ENCODE measurements at places on chromosomes 2 and 18.

GRCh38 chr2:102337012-102337411, 18.6 kb upstream of the IL18R1 start:
- no peak for DNase-seq

GRCh38 chr18:56565551-56566345, 72.6 kb downstream of the TXNL1 start:
- no peak for DNase-seq

DNA sequence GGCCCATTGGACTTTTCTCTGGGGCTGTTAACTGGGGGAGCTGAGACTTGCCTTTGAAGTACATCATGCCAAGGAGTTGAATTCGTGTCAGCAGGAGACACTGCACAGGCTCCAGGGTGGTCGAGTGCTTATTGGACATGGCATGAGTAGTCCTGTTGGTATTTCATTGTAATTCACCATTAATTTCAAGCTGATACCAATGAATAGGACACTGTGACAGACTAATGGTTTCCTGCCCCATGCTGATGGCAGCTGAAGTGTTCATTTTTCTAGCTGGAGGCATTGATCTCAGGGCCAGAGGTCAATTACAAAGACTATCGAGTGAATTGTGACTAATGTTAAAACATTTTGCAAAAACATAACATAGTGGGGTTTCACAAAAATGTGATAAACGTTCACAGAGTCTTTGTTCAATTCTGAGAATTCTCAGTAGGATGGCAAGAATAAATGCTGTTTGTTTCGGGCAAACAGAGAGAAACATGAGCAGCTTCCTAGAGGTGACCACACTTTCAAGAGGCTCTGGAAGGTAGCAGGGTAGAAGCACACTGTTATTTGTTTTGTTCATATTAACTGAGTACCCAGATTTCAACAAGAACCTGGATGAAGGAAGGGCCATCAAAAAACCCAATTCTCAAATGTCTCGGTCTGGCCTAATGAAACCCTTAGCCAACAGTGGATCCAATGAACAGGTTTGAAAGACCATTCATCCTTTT, 90.6 kb upstream of the ARL4C start:
- DNase-seq = no peak

- DNase-seq = no peak
Measured at GRCh38 chr2:132873738-132874137, 203.7 kb upstream of the LYPD1 start.

GRCh38 chr2:40435426-40436092, 16.3 kb downstream of the SLC8A1 start:
- DNase-seq = no peak

GRCh38 chr18:58348517-58348916, 280.4 kb downstream of the ALPK2 start:
- DNase-seq = peak; percentile 34

- no peak for DNase-seq
Measured at GRCh38 chr18:59571902-59572301, 125.3 kb downstream of the CCBE1 start.

DNA sequence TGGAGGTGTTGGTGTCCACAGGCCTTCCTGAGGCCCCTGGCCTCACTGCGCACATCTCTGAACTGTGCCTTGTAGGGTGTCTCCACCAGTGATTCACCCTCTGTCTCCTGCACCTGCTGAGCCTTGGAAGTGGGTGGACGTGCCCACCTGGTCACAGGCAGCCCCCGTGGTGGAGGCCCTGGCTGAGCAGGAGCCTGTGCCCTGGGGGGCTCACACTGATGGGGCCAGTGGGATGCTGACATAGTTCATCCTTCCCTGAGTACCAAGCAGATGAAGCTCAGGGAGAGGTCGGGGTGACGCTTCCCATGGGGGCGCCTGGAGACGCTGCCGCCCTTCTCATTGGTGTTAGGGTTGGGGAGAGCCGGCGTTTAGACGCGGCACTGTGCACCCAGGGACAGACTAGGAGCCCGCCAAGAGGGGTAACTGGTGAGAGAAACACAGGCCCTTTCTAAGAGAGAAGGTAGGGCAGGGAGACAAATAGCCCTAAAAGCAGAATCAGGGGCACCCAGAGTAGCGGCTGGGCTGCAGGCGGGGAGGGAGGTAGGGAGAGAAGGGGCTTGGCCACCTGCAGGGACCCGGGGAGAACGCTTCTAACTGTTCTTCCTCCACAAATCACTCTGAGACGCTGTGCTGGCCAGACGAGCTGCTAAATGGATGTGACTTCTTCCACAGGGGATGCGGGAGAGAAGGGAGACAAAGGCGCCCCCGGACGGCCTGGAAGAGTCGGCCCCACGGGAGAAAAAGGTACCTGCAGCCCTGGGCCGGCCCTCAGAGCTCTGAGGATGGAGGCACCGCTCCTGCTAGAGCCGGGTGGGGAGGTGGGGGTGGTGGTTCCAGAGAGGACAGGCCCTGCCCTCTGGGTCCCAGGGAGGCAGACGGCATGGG, 18.0 kb downstream of the COLEC11 start:
- no peak for DNase-seq

DNA sequence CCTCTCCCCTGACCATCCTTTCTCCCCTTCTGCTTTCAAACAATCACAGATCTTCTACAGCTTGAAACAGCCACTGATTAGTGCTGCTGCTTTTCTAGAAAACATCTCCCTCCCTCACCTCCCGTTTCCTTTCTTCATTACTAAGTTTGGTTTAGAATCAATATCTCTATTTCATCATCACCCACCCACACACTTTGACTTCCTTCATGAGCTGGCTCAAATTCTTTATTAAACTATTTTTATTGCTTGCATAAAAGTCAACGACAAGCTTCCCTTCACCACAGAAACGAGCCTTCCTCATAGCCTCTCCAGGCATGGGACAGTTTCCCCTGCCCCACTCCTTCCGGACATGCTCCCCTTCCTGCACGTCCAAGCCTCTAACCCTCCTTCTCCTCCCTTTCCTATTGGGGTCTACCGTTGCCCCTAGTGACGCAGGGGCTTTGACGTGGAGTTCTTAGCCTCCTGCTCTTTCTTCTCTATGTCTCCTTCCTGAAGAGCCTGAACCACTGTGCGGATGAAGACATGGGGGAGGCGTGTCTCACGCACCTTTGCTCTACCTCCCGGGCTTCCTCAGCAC, 172.0 kb downstream of the AFF3 start:
- DNase-seq = no peak

DNA sequence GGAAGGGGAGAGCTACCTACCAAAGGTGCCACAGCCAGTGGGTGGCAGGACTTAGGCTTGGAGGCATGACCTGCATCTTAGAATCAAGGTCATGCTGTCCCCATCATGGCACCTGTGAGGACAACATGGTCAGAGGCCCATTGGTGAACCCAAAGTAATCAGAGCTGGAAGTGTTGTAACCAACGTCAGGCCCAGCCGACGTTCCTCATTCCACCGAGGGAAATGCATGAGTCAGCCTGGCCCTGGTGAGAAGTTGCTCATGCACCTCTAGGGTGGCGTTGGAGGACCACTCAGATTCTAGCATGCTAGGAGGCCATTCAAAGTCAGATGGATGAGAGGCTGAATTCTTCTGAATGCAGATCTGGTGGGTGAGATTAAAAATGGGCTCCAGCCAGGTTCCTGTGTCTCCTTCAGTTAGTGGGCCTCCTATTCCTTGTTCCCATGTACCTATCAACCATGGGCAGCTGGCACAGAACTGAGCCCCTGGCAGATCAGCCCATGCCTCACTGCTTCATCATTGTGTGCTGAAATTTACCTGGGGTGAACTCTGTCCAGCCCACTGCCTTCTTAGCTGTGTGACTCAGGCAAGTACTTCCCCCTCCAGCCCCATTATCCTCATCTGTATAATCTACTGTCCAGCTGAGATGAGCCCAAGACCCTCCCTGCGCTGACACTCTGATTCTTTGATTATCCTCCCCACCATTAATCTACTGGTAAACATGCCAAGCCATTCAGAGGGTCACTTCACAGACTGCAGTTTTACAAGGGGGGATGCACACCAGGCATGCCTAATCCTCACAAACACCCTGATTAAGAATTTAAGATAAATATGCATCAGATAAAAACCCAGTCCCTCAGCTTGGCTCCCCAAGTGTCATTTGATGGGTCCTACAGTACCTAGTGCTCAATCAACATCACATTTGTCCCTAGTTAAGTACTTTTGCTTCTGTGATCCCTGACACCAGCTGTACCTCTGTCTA, 14.0 kb downstream of the SLC14A2 start:
- DNase-seq = no peak

- DNase-seq = no peak
Measured at GRCh38 chr2:170335351-170335750, 157.4 kb downstream of the MYO3B start.

- peak; percentile 98 for DNase-seq
Measured at GRCh38 chr2:10382354-10383061, 65.6 kb downstream of the ODC1 start.

GRCh38 chr18:111306-112014, 46.9 kb upstream of the USP14 start:
- DNase-seq = peak; percentile 54

GRCh38 chr2:168830958-168831357, 28.5 kb downstream of the NOSTRIN start:
- no peak for DNase-seq

GRCh38 chr2:160336105-160336504, 136.0 kb upstream of the ITGB6 start:
- no peak for DNase-seq

GRCh38 chr18:43780782-43781340, 503.6 kb upstream of the SYT4 start:
- DNase-seq = no peak

- no peak for DNase-seq
Measured at GRCh38 chr18:14928396-14928795, 180.4 kb downstream of the ANKRD30B start.

Data from KBM-7 (cell line).